NCI-H526 (cell line): ENCODE measurements at places on chromosomes 7 and 10.

DNA sequence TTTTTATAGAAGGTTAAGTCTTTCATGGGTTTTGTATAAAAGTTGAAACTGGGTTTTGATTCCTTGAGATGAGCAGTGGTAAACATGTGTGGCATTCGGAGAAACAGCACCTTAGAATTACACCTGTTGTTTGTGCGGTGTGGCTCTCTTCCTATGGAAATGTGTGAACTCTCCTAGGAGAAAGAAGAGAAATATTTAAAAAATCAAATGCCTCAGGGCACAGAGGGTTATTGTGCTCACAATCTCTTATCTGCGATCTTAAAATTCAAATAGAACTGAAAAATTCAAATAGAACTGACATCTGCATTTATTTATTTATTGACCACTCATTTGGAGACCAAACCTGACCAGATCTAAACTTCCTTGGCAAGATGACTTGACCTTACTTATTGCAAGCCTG, 18.1 kb upstream of the NRP1 start:
- peak; percentile 73 for DNase-seq

DNA sequence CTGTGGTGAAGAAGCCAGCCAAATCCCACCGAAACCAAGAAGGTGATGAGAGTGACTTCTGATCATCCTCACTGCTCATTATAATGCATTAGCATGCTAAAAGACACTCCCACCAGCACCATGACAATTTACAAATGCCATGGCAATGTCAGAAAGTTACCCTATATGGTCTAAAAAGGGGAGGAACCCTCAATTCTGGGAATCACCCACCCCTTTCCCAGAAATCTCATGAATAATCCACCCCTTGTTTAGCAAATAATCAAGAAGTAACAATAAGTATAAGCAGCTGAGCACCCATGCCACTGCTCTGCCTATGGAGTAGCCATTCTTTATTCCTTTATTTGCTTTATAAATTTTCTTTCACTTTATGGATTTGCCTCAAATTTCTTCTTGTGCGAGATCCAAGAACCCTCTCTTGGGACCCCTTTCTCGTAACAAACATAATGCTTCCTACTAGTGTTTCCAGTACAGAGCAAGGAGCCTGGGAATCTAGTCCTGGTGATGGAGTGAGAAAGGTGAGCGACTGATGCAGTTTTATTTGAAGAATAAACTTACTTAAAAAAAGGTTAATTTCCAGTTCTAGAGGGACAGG, 18.4 kb upstream of the EXOC6 start:
- DNase-seq: no peak

DNA sequence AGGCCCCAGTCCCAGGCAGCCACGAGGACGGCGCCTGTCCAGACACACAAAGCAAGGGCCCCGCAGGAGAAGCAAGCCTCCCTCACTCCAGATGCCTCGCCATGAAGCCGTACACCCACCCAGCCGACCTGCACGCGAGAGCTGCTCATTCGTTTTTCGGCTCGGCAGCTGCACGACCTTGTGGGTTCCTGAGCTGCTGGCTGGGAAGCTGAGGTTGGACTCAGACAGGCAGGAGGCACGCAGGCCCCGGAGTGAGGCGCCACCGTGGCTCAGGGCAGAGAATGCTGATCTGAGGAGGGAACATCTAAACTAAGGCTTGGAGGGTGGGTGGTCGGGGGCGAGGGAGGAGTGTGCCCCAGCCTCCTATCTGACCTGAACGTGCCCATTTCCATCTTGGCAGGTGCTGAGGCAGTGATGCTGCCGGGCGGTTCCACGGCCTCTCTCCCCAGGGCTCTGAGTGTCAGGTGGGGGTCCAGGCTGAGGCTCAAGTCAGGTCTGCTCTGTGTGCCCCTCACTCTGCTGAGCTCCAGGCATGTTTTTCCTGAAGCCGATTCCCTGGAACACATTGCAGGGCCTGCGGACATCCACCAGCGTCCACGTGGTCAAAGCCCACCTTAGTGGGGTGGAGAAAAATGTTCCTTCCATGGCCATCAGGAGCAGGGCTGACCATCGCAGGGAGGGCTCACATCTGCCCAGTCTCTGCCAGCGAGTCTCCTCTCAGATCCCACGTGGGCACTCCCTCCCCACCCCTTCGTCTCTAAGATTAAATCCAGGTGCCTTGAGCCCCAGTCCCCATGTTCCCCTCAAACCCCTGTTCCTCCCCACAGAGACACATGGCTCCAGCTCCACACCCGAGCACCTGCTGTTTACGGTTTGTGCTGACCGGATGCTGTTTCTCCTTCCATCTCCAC, 28.1 kb upstream of the FAM20C start:
- DNase-seq: no peak

- DNase-seq: no peak
These were observed 93.8 kb upstream of the NOBOX start for GRCh38 chr7:144497282-144497681.

GRCh38 chr10:13502380-13502779, 26.4 kb downstream of the BEND7 start:
- peak; percentile 69 for DNase-seq

- no peak for DNase-seq
These were observed 109.6 kb upstream of the SP4 start for GRCh38 chr7:21317966-21318915.

DNA sequence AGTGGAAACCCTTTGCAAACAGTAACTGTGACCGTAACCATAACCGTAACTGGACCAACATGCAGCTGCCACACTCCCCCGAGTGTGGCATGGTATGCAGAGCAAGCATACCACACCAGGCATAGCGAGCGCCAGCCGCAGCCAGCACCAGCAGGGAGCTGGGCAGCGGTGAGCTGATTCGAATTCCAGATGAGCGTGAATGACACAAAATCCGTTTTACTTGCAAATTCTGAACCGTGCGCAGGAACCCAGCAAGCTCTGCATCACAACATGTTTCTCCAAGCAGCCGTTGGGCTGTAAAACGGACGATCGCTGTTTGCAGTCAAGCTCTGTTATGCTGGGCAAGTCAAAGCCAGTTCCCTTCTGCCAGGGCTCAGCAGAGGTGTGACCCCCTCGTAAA, 111.1 kb downstream of the OAT start:
- DNase-seq: peak; percentile 65

- DNase-seq: no peak
These were observed at the start of gene FAM20C for GRCh38 chr7:191981-192649. FAM20C (plus strand) TSS chr7:192571; CDS start chr7:193200, 629 bp downstream.
